ENCODE measurements at places on chromosomes 1 and 21. TPM values are rescaled to one million over a fixed set of nuclear protein-coding genes. Genes with fewer than 3 reads are reported as not detected.

DNA sequence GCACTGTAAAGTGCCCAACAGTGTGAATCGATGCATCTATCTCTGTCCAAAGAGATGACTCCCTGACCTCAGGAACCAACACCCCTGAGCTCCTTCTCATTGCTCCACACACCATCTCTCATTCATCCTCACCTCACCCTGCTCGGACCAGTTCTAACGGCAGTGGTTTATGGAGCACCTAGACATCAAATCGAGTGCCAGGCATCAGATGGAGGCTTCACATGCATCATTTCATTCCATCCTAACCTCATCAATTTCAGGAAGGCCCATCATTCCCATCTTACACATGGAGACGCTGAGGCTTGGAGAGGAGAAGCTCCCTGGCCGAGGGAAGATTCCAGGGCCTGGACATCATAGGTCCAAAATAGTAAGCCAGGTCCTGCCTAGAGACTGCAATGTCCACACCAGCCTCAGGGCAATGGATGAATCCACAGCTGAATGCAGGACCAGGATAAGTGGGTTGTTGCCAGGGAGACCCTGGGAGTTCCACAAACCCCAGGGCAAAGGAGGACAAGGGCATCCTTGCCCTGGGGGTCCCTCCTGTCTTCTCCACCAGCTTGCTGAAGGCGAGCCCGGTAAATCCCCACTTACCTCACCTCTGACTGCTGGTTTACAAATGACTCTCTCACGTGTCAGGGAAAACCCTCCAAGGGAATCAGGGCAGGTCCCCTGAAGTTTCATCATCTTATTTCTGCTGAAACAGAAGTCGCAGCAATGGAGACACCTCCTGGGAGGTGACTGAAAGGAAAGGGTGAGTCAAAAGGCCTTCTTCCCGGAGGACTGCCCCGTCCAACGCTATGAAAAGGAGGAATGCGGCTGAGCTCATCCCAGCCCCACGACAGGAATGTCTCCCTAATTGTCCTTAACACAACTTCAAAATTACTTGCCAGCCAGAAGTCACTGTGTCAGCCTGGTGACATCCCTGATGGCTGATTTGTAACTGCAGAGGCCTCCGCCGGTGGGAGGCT, 9.0 kb upstream of the IFFO2 start:
- DNase-seq, result no peak

GRCh38 chr1:243525085-243525487, 269.2 kb downstream of the SDCCAG8 start:
- DNase-seq, result no peak

DNA sequence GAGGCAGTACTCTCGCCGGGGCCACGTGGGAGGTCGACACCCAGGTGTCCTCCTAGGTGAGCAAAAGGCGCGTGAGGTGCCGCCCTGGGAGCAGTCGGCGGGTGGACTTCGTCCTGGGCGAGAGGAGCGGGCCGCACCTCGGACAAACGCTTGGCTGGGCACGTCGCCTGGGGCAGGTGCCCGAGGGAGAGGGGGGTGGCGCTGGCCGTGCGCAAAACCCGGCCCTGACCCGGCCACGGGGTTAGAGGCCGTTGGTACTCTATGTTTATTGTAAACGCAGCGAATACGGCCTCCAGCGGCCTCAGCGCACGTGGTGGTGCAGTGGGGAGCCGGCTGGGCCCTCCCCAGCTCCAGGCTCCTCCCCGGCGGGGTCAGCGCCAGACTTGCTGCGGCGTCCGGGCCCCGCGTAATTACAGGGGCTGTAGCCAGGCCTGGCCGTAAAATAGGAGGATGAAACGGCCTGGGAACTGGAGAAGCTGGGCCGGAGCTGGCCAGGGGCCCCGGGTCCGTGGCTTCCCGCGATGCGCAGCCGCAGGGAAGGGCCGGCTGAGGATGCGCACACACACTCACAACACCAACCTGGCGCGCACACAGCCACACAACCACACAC, 1.6 kb upstream of the EFNA1 start:
- DNase-seq, result no peak

GRCh38 chr1:173467426-173467825, 9.7 kb upstream of the PRDX6 start:
- no peak for DNase-seq

- DNase-seq, result no peak
Measured at GRCh38 chr1:210597555-210598134, 268.9 kb downstream of the HHAT start.

GRCh38 chr21:33015756-33016155, 10.0 kb upstream of the OLIG2 start:
- DNase-seq, result no peak

- no peak for DNase-seq
Measured at GRCh38 chr1:54996869-54997710, 1.6 kb upstream of the BSND start.

GRCh38 chr21:44258056-44258725, 3.5 kb downstream of the DNMT3L start:
- peak; percentile 88 for DNase-seq

DNA sequence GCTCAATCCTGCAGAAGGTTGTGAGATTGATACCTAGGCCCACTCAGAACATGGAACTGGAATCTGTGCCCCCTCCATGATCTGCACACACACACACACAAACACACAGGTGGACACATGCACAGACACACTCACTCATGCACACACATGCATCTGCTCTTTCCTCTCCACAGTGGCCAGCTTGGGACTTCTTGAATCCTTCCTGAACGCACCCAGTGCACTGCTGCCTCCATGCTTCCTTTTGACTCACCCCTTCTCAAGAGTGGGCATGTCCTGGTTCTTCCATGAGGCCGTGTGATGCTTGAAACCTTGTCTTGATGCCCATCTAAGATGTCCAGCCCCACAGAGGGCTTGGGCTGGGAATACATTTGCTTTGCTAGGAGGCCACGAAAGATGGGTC, 25.4 kb upstream of the TENT5C start:
- no peak for DNase-seq

GRCh38 chr1:184218458-184219075, 167.0 kb downstream of the TSEN15 start:
- DNase-seq, result no peak

DNA sequence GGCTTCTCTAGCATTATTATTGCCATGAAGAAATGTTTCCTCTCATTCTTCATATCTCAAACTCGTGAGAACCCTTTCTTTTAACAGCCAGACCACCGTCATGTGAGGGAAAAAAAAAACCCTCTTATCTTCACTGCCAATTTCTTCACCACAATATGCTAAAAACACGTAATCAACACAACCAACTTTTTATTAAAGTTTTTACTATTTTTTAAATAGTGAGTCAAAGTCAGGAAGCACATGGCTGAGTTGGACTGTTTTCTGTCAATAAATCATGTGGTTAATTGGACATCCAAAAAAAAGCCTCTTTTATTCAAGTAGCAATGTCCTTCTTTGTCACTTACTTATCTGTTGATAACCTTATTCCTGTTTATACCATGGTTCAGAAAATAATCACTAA, 55.9 kb upstream of the SAMD13 start:
- no peak for DNase-seq

DNA sequence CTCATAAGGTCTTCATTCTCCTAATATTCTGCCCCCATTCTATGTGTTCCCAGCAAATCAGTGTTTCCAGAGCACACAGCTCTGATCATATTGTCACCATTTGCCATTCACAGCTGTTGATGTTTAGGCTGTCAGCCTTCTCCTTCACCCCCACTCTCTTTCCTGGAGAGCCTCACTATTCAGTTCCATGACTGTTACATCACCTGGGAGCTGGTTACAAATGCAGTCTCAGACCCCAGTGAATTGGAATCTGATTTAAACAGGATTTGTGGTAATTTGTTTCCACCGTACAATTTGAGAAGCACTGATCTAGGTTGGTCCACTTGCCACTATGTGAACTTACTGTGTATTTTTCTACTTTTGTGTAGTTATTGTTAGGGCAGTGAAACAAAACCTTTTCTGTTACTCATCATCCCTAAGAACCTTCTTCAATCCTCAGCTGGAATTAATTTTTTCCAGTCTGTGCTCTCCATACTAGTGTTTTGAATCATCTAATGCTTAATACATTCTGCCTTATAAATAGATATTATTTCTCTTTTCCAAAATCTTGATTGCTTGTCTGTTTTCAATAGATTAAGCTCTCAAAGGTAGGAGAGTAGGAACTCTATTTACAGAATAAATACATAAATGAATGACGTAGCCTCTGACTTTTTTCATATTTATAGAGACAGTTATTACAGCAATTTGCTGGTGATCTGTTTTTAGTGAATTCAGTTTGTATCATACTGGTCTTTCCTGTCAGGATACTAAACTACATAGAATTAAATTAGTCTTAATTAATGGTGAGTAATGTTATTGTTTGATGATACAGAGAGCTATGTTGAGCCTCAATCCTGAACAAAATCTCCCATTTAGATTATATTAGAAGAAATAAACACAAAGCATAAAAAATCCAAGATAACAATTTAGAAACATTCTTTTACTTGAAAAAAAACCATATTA, 8.1 kb downstream of the SNX7 start:
- no peak for DNase-seq

DNA sequence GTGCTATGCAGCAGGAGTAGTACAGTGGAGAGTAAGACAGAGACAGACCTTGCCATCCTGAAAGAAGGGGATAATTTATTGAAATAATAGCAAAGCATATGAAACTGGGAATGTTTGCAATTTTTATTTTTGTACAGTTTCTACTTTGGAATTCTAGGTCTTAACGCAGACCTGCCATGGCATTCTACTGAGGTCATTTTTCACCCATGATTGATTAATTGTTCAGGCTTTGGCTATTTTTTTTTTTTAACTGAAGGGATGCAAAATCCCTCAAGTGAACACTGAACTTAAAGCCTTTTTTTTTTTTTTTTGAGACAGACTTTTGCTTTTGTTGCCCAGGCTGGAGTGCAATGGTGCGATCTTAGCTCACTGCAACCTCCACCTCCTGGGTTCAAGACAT, 27.1 kb downstream of the MTF2 start:
- DNase-seq, result no peak

- no peak for DNase-seq
Measured at GRCh38 chr1:89310505-89310904, 37.8 kb upstream of the GBP5 start.

DNA sequence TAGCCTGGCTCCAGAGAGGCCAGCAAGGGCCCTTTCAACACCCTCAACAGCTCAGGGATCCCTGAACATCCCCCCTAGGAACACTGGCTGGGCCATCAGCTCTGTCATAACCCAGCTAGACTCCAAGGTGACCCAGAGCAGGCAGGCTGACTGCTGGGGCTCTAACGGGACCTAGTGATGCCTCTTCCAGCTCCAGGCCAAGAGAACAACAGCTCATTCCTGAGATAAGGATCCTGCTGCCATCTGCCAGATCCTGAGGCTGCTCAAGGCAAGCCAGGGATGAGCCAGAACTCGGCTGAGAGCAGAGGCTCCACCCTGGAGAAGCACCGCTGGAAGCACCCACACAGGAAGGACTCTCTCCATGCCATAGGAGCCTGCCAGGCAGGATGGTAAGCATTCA, 2.0 kb downstream of the VSIG8 start:
- no peak for DNase-seq

DNA sequence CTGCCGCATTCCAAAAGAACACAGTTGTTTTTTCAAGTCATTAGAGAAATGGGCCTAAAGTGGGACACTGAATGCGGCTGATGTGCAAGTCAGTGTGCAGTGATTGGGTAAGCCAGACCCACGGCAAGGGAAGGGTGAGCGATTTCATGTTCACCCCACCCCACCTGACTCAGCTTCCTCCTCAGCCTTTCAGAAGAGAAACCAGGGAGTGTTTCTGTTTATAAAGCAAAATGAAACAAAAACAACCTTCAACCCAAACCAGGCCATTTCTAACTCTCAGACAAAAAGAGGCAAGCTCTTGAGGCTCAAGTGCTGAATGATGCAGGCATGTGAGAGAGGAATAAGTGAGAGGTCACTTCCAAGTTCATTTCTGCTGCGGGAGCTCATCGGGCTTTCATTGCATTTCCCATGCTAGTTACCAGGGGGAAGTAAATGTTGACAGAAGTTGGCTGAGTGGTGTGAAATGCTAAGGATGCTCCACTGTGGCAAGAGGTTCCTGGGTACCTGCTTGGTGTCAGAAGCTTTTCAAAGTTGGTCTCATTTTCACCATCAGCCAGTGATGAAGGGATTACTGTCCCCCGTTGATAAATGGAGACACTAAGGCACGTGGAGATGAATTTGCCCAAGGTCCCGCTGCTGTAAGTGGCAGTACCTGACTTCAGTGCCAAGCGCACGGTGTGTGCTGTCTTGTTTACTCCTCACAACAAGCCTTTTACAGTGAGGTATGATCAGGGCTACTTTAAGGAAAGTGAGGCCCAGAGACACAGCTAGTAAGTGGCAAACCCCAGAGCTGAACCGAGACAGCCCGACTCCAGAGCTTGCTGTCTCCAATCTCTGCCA, 29.1 kb downstream of the STPG1 start:
- DNase-seq, result no peak

DNA sequence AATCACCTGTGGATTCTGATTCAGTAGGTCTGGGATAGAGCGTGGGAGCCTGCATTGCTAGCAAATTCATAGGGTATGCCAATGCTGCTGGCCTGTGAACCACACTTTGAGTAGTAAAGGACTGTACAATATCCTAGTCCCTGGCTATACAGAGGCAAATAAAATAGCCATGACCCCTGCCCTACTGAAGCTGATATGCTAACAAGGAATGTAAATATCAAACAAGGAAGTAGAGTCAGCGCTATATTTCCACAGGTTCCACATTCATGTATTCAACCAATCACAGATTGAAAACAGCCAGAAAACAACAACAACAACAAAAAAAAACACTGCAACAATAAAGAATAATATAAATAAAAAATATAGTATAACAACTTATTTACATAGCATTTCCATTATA, 77.8 kb downstream of the TM2D1 start:
- no peak for DNase-seq

VCAM1 gene
- 4.6 TPM for total RNA-seq

PPIE gene
- 32.6 TPM for total RNA-seq

RAP1GAP gene
- total RNA-seq, result 1.8 TPM

CHIA gene
- total RNA-seq, result not detected

SIM2 gene
- 0.60 TPM for total RNA-seq

TRIM62 gene
- 17.3 TPM for total RNA-seq
